ENCODE measurements at places on chromosomes 12 and 14.

GRCh38 chr12:88037770-88038169 is 8.6 kb upstream of the C12orf50 start:
- no peak for DNase-seq

GRCh38 chr12:113222730-113223531 is 1.7 kb downstream of the TPCN1 start:
- DNase-seq = no peak

DNA sequence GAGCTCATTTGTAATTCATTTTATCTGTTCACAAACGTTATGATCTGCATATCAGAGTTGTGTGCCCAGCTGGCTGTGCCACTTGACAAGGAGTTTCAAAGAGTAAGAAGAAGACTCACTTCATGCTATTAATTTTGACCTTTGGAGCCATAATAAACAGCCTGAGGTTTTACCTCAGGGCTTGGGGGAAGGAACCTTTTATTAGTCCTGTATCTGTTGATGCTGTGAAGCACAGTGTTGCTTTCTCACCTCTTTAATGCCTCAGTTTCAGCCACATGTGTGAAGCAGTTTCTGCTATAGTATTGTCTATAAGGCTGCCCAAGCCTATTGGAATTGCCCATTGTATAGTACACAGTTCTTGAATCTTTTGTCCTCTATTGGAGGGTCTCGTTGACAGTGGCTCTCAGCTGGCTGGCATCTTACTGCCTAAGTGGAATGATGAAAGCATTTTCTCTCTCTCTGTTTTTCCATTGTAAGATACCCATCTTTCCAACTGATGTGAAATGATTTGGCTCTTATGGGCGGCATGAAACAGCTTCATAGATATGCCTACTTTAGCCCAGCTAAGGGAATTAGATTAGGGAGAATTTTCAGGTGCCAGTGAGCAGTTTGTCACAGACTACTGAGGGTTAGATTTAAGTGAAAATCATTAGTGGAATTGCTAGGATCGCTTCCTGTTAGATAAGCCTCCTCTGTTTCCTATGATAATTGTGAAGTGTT is 34.7 kb downstream of the GPATCH2L start:
- no peak for DNase-seq

DNA sequence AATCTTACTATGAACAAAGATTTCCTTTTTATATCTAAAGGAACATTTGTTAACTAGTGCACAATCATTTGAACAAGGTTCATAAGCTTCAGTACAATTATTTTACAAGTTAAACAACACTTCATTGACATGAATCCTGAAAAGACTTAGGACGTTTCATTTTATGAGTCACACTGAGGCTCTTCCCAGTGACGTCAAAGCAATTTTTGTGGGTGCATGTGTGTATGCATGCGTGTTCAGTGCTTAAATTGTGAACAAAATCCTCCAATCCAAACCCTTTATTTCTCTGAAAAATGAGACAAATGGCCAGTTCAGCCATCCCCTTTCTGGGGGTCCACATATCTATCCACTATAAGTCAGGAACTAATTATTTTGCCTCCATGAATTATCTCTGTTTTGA is 2.9 kb downstream of the LMNTD1 start:
- DNase-seq = no peak

DNA sequence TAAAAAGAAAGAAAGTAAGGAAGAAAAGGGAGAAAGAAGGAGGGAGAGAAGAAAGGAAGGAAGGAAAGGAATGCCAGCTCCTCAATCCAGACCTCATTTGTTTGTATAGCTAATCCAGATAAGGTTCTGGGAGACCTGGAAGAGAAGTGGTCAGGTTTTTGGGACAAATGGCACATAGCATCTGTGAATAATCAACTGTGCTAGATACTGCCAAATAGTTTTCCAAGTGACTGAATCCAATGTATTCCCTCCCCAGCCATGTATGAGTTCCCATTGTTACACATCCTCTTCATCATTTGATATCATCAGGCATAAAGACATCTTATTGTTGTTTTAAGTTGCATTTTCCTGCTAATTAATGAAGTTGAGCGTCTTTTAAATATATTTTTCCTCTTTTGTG is 18.6 kb upstream of the PTGR2 start:
- no peak for DNase-seq

DNA sequence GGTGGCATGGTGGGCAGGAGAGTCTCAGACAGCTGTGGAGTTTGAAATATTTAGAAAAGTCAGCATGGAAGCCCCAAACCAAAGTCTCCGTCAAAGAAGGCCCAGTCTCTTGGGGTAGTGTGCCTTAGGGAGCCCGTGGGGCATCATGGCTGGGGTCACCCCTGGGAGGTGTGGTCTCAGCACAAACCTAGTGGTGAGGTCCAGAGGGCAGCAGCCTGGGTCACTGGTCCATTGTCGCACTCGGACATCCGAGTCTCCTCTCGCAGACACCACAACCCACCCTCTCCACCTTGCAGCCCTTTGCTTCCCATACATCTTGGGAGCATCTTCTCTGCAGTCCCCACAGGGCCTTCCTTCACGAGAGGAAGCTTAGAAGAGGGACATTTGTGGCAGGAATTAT is 588.0 kb upstream of the TMEM132C start:
- no peak for DNase-seq

GRCh38 chr12:108318472-108319275 is 20.4 kb downstream of the CMKLR1 start:
- no peak for DNase-seq

GRCh38 chr12:44960856-44961255 is 84.7 kb upstream of the NELL2 start:
- no peak for DNase-seq

DNA sequence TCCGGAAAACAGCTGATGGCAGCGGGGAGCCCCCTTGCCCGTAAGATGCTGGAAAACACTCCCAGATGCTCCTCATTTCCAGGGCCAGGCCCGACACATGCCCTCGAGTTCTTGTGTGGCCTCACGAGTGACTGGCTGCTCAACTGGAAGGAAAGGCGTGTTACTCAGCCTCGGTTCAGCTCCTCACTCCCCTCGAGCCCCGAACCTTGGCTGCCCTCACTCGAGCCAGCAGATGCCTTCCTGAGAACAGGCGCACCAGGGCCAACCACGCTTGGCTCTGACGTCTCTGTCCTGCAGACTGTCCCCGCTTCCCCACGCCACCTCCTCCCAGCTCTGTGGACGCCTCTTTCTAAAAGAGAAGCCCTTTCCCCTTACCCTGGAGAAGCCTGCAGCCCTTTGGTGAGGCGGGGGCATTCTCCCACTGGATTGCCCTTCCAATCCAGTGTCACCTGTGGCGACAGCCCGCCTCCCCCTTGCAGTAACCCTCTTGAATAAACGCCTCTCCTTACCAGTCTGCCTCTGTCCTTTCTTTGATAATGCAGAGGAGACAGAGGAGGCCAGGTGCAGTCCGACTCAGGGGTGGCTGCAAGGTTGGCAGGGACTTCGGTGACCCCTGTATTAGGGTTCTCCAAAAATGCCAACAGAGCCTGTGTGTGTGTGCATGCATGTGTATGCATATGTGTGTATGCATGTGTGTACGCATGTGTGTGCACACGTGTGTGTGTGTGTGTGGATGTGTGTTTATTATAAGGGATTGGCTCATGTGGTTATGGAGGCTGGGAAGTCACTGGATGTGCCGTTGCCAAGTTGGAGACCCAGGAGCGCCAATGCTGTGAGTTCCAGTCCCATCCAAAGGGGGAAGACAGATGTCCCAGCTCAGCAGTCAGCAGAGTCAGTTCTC is 166.3 kb downstream of the KIF26A start:
- DNase-seq = no peak

DNA sequence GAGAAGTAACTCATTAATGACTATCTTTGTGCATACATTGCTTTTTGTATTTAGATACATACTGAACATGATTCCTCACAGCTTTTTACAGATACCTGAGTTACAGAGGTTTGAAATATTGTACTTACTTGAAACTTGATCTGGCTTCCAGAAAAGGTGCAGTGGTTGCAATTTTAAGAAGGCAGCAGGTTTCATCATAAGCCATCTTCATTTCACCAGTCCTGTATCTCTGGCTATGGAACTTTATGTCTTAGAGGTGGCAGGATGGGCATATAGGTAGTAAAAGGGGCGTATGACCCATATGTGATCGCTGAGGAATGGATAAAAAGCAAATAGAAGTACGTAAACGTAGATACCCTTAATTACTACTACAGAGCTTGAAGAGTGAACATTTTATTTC is 13.7 kb downstream of the ZBTB1 start:
- no peak for DNase-seq

DNA sequence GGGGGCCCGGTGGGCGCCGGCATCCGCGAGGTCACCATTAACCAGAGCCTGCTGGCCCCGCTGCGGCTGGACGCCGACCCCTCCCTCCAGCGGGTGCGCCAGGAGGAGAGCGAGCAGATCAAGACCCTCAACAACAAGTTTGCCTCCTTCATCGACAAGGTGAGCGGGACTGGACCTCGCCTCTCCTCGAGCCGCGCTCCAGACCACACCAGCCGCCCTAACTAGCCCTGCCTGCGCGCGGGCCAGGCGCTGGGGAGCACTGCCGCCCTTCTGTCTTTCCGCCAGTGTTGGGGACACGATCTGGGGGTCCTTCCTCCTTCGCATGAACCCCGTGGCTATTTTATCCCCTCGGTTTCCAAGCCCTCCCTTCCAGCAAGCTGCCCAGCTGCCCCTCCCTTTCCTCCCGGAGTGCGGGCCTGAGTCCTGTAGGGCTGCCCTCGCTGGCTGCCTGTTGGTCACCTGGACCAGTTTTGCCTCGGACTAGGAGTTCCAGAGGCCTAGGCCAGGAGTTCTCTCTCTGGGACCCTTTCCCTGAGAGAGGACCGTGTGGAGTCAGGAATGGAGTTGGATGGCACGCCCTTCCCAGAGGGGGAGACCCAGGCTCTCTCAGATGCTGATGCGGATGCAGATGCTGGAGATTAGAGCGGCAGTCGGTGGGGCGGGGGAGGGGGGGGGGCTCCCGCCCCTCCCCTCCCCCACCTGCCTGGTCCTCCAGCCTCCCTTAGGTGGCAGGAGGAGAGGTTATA is 592 bp downstream of the KRT7 start:
- DNase-seq = no peak

DNA sequence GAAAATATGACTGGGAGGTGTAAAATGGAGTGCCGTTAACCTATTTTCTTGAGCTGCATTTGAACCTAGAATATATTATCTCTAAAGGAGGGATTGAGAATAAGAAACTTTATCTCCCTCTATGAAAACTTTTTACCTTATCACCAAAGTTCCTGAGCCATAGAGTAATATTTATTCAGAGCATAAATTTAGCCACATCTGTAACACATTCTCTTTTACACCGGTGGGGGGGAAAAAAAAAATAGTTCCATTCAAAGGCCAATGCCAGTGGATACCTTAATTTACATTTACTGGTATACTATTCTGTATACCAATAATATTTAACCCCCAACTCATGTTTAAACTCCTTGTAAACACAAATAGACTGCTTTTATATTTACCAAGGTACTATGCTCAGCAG is 21.7 kb downstream of the CERS5 start:
- no peak for DNase-seq

DNA sequence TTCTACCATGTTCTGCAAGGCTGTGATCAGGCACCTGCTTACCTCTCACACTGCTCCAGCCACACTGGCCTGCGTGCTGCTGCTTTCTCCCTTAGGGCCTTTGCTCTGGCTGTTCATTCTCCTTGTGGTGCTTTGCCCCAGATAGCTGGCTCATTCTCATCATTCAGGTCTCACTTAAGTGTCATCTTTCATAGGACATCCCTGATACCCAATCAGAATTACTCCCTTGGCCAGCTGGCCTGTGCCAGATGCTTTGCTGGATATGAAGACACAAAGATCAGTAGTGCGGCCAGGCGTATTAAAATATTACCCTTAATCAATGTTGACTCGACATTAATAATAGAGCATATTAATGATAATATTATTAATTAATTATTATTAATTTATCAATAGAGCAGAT is 143.8 kb upstream of the FGD4 start:
- no peak for DNase-seq

- no peak for DNase-seq
These were observed 23.8 kb upstream of the PLD4 start for GRCh38 chr14:104900639-104901512.

DNA sequence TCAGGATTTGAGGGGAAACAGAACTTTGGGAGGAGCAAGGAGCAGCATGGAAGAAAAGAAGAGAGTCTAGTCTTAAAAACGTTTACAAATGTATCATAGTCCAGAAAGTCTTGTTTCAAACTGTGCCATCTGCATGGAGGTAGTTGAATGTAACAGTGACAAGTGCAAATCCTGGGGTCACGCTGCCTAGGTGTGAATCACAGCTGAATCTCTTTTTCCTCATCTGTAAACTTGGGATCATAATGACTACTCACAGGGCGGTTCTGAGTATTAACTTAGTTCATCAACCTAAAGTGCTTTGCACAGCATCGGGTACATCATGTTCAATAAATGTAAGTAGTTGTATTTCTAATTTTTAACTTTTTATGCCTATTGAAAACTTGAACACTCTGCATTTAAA is 208.5 kb downstream of the CHST11 start:
- DNase-seq = no peak

- peak; percentile 44 for DNase-seq
These were observed at the start of gene MAP3K12 for GRCh38 chr12:53499266-53500141. MAP3K12 (minus strand) TSS chr12:53499458; CDS start chr12:53487391, 12,067 bp downstream.

DNA sequence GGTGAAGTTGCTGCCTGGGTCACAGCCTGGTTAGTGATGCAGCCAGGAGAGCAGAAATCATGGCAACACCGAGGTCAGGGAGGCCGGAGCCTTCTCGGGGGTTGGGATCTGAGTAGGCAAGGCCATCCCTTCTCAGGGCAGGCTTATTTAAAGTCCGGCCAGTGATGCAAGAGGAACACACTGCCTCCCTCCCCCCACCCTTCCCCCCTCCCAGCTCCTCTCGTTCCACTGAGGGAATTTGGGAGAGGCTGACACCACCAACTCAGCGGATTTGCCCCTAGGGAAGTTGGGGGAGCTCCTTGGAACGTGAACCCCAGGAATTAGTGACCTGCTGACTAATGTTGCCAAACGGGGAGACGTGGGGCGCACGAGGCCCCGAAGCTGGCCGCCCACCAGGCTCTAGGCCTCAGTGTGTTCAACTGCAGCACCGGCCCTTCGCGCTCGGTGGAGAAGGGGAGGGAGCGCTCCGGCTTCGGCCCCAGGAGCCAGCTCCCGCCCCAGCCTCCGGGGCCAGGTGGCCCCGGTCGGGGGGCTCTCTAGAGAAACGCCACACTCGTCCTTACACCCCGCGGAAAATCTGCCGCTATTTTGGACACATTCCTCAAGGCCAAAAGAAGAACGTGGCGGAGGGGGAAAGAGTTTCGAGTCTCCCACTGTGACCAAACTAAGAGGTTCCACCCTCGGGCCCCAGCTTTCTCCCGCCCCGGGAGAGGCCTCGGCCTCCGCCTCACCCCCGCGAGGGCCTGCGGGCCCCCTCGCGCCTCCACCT is 1.6 kb downstream of the CTDSP2 start:
- no peak for DNase-seq

DNA sequence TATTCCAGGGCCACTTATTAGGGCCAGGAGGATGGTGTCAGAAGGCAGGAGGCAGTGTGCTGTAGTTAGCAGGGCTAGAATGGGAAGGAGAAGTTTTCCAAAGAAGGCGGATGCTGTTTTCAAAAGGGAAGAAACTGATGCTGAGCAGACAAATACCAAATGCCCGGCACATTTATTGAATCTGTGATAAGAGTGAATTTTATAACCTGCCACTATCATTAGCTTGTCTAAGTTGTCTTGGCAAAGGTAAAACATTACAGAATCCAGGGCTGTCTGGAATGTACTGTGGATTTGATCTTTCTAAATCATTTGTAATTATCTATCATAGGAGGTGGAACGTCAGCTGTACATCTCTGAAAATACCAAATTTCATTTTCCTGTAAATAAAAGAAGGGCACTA is 40.8 kb downstream of the NDUFA12 start:
- DNase-seq = no peak

GRCh38 chr12:10395390-10395998 is 5.7 kb upstream of the KLRK1 start:
- DNase-seq = peak; percentile 84

All from CD4-positive, alpha-beta T cell treated with Interleukin-4 for 4 hours (primary cell).